ENCODE measurements at places on chromosomes 1 and 21. TPM values are rescaled to one million over a fixed set of nuclear protein-coding genes. Genes with fewer than 3 reads are reported as not detected.
A peak's percentile ranks its signal among the peaks of the same experiment; 100 is the strongest.

DNA sequence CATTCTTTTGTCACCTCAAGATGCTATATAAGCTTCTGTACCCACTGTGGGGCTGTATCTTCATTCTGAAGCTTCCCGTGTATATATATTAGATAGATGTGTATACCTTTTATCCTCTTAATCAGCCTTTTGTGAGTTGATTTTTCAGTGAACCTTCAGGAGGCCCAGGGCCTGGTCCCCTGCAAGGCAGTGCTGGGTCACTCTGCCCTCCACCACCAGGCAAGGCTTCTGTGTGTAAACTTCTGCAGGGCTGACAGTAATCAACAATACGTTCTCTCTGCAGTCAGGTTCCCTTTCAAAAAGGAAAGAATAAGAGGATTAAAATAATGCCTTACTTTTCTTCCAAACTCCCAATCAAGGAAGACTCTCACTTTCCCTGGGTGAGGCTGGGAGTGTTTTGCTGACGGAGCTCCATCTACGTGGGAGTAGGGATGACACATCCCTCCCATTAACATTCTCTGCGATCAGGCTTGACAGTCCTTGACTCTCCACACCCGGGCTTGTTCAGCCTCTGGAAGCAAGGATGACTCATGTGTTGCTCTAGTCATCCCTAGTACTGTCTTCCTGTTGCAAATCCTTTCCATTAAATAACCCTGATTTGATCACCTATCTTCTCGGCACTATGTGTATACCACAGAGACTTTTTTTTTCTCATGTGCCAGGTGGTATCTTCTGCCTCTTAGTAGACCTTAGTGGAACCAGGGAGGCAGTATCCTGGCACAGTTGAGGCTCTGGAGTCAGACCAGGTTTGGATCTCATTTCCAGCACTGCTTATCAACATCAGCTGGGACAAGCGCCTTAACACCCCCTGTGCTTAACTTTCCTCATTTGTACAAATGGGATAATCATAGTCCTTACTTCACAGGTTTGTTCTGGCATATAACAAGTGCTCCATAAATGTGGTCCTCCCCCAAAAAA lies 70.3 kb upstream of the KCNK1 start:
- H3K27me3 ChIP-seq: peaks cover 2% of the 10 kb centered on the region
- no peak for DNase-seq
- H3K4me1 ChIP-seq: no peaks in the 10 kb centered on the region
- H3K27ac ChIP-seq: no peak overlapping the region
- H3K4me3 ChIP-seq: no peak overlapping the region

- H3K27ac ChIP-seq: no peak overlapping the region
- H3K4me1 ChIP-seq: no peaks in the 10 kb centered on the region
- H3K27me3 ChIP-seq: peaks cover 10% of the 10 kb centered on the region
- no peaks in the 10 kb centered on the region for H3K36me3 ChIP-seq
- H3K4me3 ChIP-seq: no peak overlapping the region
Measured at GRCh38 chr1:18805925-18806849, 53.3 kb downstream of the TAS1R2 start.

DNA sequence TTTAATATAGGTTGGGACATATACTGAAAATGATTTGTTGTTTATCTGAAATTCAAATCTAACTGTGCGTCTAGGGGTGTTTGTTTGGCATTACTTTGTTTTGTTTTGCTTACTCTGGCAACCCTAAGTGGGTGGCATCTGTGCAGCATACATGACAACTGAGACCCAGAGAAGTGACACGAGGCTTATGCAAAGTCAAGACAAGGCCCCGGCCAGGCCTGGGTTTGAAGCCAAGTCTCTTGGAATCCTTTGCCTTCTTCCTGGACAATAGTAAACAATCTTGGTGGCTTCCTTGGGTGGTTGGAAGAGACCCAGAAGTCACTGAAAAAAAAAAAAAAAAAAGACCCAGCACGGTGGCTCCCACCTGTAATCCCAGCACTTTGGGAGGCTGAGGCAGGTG lies 197.6 kb upstream of the TMEM51 start:
- DNase-seq: no peak
- H3K36me3 ChIP-seq: no peaks in the 10 kb centered on the region
- no peaks in the 10 kb centered on the region for H3K27me3 ChIP-seq
- no peak overlapping the region for H3K4me3 ChIP-seq

Gene S100A7
- total RNA-seq: not detected

- peaks cover 24% of the 10 kb centered on the region for H3K4me1 ChIP-seq
- peak overlapping the region; percentile 95 for H3K4me3 ChIP-seq
- peak overlapping the region; percentile 99 for H3K27ac ChIP-seq
- peak; percentile 89 for DNase-seq
Measured at GRCh38 chr1:46246548-46247435, 771 bp upstream of the RAD54L start.

- H3K4me3 ChIP-seq: peak overlapping the region; percentile 18
- no peak overlapping the region for H3K27ac ChIP-seq
- H3K4me1 ChIP-seq: peaks cover 8% of the 10 kb centered on the region
- DNase-seq: peak; percentile 82
Measured at GRCh38 chr1:21607549-21608529, 61.3 kb downstream of the RAP1GAP start.

- H3K27ac ChIP-seq: peak overlapping the region; percentile 94
- no peak for DNase-seq
- peaks cover 50% of the 10 kb centered on the region for H3K36me3 ChIP-seq
- peaks cover 75% of the 10 kb centered on the region for H3K4me1 ChIP-seq
Measured at GRCh38 chr21:17793246-17794123, 25.7 kb downstream of the C21orf91 start.

Gene PODN
- not detected for total RNA-seq

DNA sequence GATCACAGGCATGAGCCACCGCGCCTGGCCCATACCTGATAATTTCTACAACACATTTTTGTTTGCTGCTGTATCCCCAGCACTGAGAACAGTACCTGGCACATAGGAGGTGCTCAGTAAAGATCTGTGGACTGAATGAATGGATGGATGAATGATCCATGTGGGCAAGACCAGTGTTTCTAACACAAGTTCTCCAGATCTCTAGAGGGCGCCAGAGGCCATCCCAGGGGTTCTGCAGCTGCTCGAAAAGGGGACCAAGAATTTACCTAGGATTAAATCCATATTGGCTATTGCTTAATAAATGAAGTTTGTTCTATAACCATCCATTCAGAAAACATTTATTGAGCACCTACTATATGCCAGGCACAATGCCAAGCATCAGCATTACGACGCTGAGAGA lies 167.7 kb downstream of the ACTL8 start:
- no peak overlapping the region for H3K4me3 ChIP-seq
- peaks cover 11% of the 10 kb centered on the region for H3K27me3 ChIP-seq
- no peak overlapping the region for H3K27ac ChIP-seq
- DNase-seq: peak; percentile 49

DNA sequence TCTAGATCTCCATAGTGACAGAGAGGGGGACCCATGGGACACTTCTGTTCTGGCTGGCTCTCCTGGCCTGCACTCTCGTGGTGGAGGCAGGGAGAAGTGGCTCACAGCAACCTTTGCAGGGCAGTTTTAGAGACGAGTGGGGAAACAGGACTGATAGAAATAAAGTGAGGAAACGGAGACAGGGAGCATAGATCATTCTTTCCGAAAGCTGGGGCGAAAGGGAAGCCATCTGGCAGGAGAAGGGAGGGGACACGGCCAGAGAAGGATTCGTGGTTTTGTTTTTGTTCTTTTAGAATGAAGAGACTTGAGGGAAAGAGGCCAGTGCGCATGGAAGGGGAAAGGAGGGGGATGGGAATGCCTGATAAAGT lies 3.5 kb downstream of the TIE1 start:
- H3K4me3 ChIP-seq: no peak overlapping the region
- H3K36me3 ChIP-seq: no peaks in the 10 kb centered on the region
- no peak overlapping the region for H3K27ac ChIP-seq

Gene ILDR2
- 15.1 TPM for total RNA-seq

- no peak overlapping the region for H3K4me3 ChIP-seq
- no peak for DNase-seq
- H3K4me1 ChIP-seq: peaks cover 18% of the 10 kb centered on the region
- no peak overlapping the region for H3K27ac ChIP-seq
Measured at GRCh38 chr21:29349702-29350101, 51.0 kb downstream of the BACH1 start.

DNA sequence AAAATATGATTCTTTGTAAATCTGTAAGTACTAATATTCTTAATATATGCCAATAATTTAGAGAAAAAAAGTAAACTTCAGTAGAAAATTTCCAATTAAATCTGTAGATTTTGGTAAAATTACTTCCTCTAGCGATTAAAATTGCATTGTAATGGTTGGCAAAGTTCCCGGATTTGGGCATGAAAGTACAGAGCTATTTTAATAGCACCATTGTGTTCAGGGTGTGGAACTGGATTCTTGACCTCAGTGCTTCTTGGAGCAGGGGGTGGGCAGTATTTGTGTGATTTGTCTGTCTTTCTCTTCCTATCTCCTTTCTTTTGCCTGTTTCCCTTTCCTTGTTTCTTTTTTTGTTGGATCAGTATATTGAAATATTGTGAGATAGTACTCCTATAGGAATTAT lies 72.1 kb downstream of the DNM3 start:
- no peaks in the 10 kb centered on the region for H3K36me3 ChIP-seq
- H3K4me3 ChIP-seq: no peak overlapping the region
- peaks cover 2% of the 10 kb centered on the region for H3K4me1 ChIP-seq
- no peak overlapping the region for H3K27ac ChIP-seq

GRCh38 chr1:5935026-5935425 lies 57.2 kb downstream of the NPHP4 start:
- no peaks in the 10 kb centered on the region for H3K4me1 ChIP-seq
- no peak for DNase-seq
- H3K36me3 ChIP-seq: peaks cover 7% of the 10 kb centered on the region
- H3K27me3 ChIP-seq: no peaks in the 10 kb centered on the region
- H3K4me3 ChIP-seq: no peak overlapping the region
- no peak overlapping the region for H3K27ac ChIP-seq

- H3K4me1 ChIP-seq: no peaks in the 10 kb centered on the region
- peaks cover 16% of the 10 kb centered on the region for H3K27me3 ChIP-seq
- H3K4me3 ChIP-seq: no peak overlapping the region
- no peak for DNase-seq
- H3K27ac ChIP-seq: no peak overlapping the region
Measured at GRCh38 chr1:199954699-199955098, 72.8 kb upstream of the NR5A2 start.

GRCh38 chr1:207810606-207811295 lies 58.9 kb downstream of the CD46 start:
- H3K4me3 ChIP-seq: no peak overlapping the region
- no peak for DNase-seq
- H3K27me3 ChIP-seq: no peaks in the 10 kb centered on the region
- H3K36me3 ChIP-seq: peaks cover 32% of the 10 kb centered on the region
- H3K4me1 ChIP-seq: peaks cover 55% of the 10 kb centered on the region

DNA sequence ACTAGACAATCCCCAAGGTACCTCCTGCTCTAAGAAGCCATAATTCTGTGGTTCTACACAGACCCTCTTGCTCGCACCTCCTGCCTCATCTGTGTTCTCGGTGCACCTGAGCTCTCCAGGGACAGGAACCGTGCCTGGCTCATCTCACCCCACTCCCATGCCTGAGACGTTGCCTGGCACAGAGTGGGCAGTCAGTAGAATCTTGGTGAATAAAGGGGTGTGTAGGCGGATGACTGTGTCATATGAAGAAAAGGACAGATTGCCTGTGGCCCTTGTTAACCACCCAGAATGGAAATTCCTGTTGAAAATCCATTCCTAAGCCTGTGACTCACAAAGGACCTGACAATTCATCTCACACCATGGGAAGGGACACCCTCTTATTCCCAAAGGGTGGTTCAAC lies 92.9 kb downstream of the KCNN3 start:
- no peaks in the 10 kb centered on the region for H3K36me3 ChIP-seq
- H3K4me3 ChIP-seq: no peak overlapping the region
- H3K27me3 ChIP-seq: no peaks in the 10 kb centered on the region
- no peak overlapping the region for H3K27ac ChIP-seq
- peaks cover 13% of the 10 kb centered on the region for H3K4me1 ChIP-seq

DNA sequence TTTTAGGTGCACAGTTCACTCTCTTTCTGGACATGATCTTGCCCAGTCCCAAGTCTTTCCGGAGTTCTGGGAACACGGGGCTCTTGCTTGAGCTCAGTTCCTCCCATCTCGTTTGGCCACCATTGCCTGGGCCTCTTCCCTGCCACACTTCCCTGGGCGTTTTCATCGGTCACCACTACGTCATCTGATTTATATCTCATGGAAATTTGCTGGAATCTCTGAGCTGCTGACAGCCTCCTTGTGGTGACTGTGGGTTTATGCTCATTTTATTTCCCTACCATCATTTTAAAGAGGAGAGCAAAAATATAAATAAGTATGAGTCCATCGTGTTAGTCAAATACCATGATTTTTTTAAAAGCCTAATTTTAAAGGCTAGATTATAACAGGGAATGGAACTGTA lies 449.1 kb upstream of the KAZN start:
- peaks cover 3% of the 10 kb centered on the region for H3K27me3 ChIP-seq
- no peaks in the 10 kb centered on the region for H3K36me3 ChIP-seq
- no peak for DNase-seq

- DNase-seq: no peak
- H3K27me3 ChIP-seq: peaks cover 2% of the 10 kb centered on the region
- H3K27ac ChIP-seq: no peak overlapping the region
- no peak overlapping the region for H3K4me3 ChIP-seq
- H3K4me1 ChIP-seq: no peaks in the 10 kb centered on the region
Measured at GRCh38 chr1:30449428-30450147, 273.8 kb downstream of the MATN1 start.

DNA sequence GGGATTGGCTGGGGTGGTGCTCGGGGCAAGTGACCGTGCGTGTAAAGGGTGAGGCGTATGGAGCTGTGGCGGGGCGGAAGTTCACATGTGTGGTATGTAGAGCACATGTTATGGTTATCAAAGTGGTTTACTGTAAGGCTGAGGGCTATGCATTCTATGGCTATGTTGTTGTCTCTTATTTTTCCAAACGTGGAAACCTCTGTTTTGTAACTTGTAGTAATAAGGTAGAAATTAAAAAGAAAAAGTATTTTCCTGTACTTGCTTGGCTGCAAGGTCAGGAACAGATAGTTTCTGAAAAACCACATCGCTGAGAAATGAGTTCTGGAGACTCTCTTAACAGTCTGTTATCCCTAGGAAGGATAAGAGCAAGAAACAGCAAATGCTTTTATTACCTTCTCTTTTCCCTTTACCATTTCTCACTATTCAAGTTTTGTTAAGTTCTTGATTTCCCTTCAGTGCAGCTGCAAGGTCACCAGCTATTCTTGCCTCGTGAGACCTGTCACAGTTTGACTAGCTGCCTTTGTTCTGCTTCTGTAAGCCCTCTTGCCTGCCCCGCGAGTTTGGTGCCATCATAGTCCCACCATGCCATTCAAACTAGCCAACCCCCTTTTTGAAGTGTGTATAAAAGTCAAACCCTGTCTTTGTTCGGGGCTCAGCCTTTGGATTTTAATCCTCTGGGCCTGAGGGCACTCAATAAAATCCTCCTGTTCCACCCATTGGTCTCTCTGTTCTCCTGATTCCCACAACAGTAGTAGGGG lies 9.5 kb downstream of the RNU1-2 start:
- H3K36me3 ChIP-seq: no peaks in the 10 kb centered on the region
- peak; percentile 51 for DNase-seq
- no peak overlapping the region for H3K27ac ChIP-seq
- H3K27me3 ChIP-seq: no peaks in the 10 kb centered on the region
- H3K4me3 ChIP-seq: no peak overlapping the region
- peaks cover 27% of the 10 kb centered on the region for H3K4me1 ChIP-seq

Gene ZMYND12
- total RNA-seq: 0.59 TPM

- no peak overlapping the region for H3K27ac ChIP-seq
- no peak overlapping the region for H3K4me3 ChIP-seq
- peaks cover 3% of the 10 kb centered on the region for H3K27me3 ChIP-seq
- no peaks in the 10 kb centered on the region for H3K4me1 ChIP-seq
- peak; percentile 23 for DNase-seq
- H3K36me3 ChIP-seq: no peaks in the 10 kb centered on the region
Measured at GRCh38 chr21:41488080-41488479, 19.9 kb downstream of the TMPRSS2 start.

Gene ROR1
- total RNA-seq: not detected

Gene BARHL2
- not detected for total RNA-seq

Measured in activated CD8-positive, alpha-beta T cell treated with anti-CD3 and anti-CD28 coated beads for 36 hours (primary cell).